Renal cortical epithelial cell (primary cell): ENCODE measurements at places on chromosomes 7 and 10. TPM values are rescaled to one million over a fixed set of nuclear protein-coding genes. Genes with fewer than 3 reads are reported as not detected.

The C10orf62 gene
- 0.35 and 3.2 TPM in 2 replicates for total RNA-seq

The TUBAL3 gene
- 0.35 and 1.7 TPM in 2 replicates for total RNA-seq

The FBXO24 gene
- 0.35 TPM in 1 of 2 replicates, not detected in the other for total RNA-seq

The INHBA gene
- 2.1 and 19.6 TPM in 2 replicates for total RNA-seq

The SDK1 gene
- total RNA-seq = 6.3 and 30.9 TPM in 2 replicates

The ZNF365 gene
- total RNA-seq = 6.7 and 8.2 TPM in 2 replicates

The NPTX2 gene
- 0.35 TPM in 1 of 2 replicates, not detected in the other for total RNA-seq

The PI4K2A gene
- 26.9 and 34.0 TPM in 2 replicates for total RNA-seq

The PBLD gene
- 7.1 and 10.6 TPM in 2 replicates for total RNA-seq

The TMEM196 gene
- total RNA-seq = 0.17 and 1.2 TPM in 2 replicates

The ANKRD7 gene
- total RNA-seq = 3.6 and 4.6 TPM in 2 replicates

The CALML3 gene
- total RNA-seq = not detected in 2 replicates

The MACC1 gene
- 25.4 and 198 TPM in 2 replicates for total RNA-seq

The MMD2 gene
- total RNA-seq = not detected in 2 replicates

GRCh38 chr7:55214707-55215106 lies 150.4 kb upstream of the LANCL2 start:
- no peak for DNase-seq

- DNase-seq = no peak
Measured at GRCh38 chr10:132712743-132713142, 73.2 kb downstream of the NKX6-2 start.

DNA sequence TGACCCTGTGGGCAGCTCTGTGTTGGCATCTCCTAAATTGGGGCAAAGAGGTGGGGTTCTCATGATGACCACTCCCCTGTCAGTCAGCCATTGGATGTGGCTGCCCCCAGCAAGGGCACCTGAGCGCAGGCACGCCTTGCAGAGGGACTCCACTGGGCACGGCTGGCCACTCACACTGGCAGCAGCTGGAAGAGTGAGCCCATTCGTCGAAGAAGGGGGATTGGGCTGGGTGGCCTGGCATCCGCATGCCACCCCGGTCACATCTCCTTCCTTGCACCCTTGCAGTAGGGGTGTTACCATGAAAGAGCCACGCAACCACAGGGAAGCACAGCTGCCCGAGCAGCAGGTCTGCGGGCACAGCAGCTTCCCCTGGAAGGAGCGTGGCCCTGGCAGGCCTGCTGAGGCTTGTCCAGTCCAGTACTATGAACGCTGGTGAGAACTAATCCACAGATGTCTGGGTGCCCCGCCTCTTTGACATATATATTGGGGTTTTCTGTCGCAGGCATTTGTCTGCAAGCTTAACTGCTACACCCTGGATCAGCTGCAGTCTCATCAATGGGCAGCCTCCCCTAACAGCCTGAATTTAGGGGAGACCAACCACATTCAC lies 25.7 kb upstream of the GRB10 start:
- no peak for DNase-seq

- DNase-seq = peak; percentile 91
Measured at GRCh38 chr7:1611708-1612241, 41.9 kb upstream of the PSMG3 start.

GRCh38 chr10:99375426-99375825 lies 46.3 kb downstream of the CNNM1 start:
- DNase-seq = no peak

DNA sequence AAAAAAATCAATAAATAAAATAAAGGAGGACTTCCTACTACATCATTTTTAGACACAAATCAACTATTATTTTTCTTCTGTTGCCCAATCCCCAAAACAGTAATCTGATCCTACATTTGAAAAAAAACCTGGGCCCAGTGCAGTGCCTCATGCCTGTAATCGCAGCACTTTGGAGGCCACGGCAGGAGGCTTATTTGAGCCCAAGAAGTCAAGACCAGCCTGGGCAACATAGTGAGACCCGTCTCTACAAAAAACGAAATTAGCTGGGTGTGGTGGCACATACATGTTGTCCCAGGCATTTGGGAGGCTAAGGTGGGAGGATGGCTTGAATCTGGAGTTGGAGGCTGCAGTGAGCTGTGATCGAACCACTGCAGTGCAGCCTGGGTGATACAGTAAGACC lies 2.7 kb upstream of the GTF2I start:
- DNase-seq = no peak

- DNase-seq = no peak
Measured at GRCh38 chr10:90051474-90051873, 350.1 kb downstream of the KIF20B start.

DNA sequence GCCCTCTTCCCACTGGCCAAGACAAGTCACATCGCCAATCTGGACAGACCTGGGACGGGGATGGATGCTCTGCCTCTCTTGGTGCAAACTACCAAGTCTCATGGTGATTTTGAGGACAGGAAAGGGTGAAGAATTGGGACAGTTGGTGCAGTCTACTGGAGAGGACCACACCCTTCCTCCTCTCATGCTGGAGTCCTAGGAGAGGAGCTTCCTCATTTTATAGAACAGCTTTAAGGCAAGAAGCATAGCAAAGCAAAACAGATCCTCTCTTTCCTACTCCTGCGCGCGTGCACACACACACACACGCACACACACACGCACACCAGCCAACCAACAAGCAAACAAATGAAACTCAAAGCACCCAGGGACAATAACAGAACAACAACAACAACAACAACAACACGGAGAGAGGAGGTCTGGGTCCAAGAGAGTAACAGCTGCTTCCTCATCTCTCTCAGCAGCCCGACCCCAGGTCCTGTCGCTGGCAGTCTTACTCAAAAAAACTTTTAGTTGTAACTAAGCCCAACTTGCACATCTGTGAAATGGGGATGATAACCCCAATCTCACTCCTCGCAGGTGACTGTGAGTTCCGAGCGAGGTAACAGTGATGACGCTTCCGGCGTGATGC lies 83.4 kb downstream of the TMEM178B start:
- no peak for DNase-seq

- DNase-seq = no peak
Measured at GRCh38 chr10:110817614-110818013, 54.1 kb upstream of the PDCD4 start.

DNA sequence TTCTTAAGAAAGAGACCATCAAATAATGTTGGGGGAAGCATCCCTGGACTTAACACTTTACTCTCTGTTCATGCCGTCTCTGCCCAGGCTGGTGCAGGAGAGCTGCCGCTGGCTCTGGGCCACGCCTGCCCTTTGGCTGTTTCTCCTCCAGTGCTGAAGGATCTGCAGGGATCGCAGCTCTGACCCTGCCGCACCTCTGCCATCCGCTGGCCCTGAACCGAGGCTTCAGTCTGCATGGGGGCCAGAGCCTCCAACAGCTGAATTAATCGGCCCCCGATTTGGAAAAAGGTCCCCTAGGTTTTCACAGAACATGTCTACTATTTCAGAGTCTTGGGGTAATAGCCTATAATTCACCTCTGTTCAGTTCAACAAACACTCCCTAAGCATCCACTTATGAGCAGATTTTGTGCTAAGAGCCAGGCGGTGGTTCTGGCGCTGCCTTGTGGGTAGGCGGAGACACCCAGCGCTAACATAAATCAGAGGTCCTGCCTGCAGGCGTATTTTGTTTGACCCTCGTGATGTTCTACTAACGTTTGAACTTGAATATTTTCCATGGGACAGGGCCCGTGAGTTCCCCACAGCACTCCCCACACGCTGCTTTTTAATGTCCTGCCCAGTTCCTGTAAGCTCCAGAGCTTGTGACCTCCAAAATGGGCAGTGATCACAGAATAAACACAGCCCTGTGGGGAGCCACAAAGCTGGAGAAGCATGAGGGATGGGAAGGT lies 99.0 kb downstream of the DYNC2I1 start:
- DNase-seq = no peak

DNA sequence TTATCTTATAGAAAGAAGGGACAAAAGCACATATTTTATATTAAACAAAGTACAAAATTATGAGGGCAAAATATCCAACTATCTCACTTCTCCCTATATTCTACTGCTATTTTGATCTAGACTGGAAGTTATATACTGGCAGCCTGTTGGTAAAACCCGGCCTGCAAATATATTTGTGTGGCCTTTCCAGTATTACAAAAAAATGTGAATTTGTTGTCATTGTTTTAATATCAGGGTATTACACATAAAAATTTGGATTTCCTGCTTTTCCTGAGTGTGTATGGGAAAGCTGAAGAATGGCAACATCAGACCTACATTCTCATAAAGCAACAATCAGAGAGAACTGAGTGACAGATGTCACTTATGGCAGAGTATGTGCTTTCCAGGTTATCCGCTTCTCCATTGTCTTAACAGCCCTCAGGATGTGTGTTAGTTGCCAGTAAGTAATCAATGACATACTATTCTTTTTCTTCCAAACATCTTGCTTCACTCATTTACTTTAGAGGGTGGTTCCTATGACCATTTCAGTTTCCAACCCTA lies 7.3 kb downstream of the SYPL1 start:
- DNase-seq = no peak

GRCh38 chr10:85781404-85781803 lies 585.2 kb downstream of the GRID1 start:
- DNase-seq = no peak

- no peak for DNase-seq
Measured at GRCh38 chr7:2099048-2099957, 133.4 kb downstream of the MAD1L1 start.

DNA sequence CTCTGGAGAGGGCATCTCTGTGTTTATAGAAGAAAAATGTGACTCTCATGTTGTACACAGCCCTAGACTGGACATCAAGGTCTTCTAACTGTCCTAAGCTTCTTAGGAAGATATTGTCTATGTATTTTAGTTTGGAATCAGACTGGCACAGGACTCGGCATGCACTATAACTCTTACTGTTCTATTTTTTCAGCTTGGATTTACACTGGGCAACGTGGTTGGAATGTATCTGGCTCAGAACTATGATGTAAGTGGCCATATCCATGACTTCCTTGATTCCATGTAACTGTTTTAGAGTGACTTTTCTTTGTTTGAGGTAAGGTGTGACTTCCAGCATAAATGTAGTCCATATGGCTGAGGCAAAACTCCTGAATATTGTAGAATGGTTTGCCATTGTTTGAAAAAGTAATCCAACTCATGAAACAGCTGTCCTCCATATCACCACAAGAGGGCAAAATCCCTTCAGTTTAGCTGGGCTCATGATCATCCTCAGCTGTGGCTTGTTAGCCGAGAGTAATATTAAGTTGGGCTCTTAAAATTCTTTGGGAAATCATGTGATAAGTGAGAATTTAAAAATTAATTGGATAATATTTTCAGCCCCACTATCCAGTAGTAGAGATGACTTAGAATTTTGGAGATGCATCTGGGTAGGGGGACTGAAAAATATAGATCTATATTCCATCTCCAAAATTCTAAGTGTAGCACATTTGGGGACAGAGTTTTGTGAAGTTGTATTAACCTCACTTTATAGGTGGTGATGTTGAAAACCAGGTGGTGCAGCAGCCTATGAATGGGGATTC lies 10.4 kb downstream of the STMP1 start:
- DNase-seq = peak; percentile 74

DNA sequence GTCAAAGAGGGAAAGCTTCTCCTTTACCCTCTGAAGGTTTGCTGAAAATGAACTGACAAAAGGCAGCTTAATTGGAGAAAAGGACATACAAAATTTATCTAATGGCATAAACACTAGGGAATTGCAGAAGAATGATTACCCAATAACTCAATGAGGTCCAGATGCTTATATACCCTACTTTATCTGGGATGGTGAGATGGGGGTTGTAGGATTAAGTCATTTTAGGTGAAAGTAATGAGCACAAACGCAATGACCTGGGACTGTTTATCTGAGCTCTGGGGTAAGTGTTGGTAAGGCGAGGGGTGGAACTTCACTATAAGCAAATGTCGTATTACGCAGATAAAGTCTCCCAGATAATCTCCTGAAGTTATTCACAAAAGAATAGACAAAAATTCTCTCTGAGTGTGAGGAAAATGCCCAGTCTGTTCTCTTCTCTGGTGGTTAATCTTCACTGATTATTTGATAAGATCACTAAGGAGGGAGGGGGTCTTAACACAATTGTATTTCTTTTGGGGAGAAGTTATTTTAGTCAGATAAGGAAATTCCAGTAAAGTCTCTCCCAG lies 1067.8 kb downstream of the DNAJB9 start:
- no peak for DNase-seq

DNA sequence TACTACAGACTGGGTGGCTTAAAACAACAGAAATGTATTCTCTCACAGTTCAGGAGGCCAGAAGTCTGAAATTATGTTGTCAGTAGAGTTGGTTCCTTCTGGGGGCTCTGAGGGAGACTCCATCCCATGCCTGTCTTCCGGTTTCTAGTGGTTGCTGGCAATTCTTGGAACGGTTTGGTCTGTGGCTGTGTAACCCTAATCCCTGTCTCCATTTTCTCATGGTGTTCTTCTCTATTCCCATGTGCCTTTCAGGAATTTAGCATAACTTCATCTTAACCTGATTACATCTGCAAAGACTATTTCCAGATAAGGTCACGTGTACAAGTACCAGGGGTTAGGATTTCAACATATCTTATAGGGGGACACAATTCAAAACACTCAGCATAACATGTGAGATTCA lies 73.2 kb downstream of the FAM241B start:
- no peak for DNase-seq

- DNase-seq = peak; percentile 73
Measured at GRCh38 chr10:4131407-4132215, 346.6 kb upstream of the KLF6 start.

- DNase-seq = peak; percentile 37
Measured at GRCh38 chr7:111730476-111731300, 168.4 kb upstream of the IMMP2L start.

- no peak for DNase-seq
Measured at GRCh38 chr7:2123360-2123759, 109.4 kb downstream of the MAD1L1 start.

DNA sequence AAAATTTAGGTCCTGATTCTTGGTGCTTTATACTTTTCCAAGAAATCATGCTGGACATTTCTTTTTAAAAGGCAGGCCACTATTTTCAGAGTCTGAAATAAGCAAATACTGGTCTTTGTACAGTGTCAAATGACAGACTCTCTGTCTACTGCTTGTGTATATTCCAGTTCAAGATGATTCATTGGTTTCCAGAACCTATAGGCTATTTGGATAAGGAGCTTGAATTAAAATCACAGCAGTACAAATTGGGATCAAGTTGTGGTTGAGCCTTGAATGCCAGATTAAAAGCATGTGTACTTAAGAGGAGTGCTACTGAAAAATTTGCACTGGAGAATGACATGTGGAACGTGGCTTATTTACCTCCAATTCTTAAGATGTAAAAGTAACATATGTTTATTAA lies 10.7 kb downstream of the KMT2E start:
- peak; percentile 49 for DNase-seq

GRCh38 chr7:41272664-41273063 lies 430.2 kb downstream of the INHBA start:
- no peak for DNase-seq

DNA sequence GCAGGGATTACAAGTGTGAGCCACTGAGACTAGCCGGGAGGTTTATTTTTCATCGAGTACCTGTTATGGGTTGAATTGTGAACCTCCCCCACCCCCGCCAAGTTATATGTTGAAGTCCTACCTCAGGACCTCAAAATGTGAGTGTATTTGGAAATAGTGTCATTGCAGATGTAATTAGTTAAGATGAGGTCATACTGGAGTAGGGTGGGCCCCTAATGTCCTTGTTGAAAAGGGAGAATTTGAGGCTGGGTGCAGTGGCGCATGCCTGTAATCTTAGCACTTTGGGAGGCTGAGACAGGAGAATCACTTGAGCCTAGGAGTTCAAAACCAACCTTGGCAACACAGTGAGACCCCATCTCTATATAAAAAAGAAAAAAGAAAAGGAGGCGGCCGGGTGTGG lies 10.8 kb upstream of the BAG3 start:
- no peak for DNase-seq

- no peak for DNase-seq
Measured at GRCh38 chr10:366186-366585, 230.9 kb downstream of the ZMYND11 start.

GRCh38 chr10:48678041-48678440 lies 6.6 kb upstream of the WDFY4 start:
- no peak for DNase-seq

GRCh38 chr7:132380059-132380458 lies 196.2 kb downstream of the PLXNA4 start:
- peak; percentile 36 for DNase-seq
